NCI-H460 (cell line): ENCODE measurements at places on chromosomes 1 and 21.

DNA sequence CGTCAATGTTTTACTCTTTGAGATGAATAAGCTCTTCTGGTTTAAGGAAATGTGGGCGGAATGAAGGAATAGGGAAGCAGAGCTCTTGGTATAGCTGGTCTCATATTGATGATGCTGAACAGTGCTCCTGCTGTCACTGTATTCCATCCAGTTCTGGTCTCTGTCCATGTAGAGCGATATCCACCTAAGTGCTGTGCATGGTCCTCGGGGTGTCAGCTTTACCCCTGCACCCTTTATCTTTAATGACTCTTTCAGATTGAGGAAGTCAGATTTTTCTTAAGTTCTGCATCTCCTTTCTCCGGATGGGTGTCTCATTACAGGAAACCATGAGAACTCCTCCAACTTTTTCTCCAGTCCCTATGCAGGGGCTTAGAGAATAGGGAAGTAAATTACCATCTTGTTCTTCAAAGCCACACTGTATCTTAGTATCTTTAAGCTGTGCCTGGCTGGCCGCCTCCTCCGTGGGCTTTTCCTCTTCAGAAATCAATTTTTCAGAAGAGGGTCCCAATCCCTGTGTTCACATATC lies 52.9 kb downstream of the PDE4B start:
- no peak for DNase-seq

GRCh38 chr1:77513839-77514763 lies 168.4 kb downstream of the ZZZ3 start:
- no peak for DNase-seq

DNA sequence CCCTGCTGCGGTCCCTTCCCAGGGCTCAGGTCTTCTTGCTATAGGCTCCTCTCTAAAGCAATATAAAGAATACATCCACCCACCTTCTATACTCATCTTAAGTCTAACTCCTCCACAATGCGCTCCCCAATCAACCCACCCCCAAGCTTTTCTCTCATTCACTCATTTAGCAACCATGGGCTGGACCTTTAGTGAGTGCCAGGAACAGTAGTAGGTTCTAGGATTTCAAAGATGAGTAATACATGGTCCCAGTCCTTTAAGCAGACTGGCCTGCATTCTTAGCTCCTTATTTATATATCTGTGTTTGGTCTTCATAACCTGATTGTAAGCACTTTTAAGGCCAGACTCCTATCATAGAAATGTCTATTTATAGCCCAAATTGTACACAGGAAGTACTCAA lies 5.9 kb downstream of the CAMK1G start:
- no peak for DNase-seq

DNA sequence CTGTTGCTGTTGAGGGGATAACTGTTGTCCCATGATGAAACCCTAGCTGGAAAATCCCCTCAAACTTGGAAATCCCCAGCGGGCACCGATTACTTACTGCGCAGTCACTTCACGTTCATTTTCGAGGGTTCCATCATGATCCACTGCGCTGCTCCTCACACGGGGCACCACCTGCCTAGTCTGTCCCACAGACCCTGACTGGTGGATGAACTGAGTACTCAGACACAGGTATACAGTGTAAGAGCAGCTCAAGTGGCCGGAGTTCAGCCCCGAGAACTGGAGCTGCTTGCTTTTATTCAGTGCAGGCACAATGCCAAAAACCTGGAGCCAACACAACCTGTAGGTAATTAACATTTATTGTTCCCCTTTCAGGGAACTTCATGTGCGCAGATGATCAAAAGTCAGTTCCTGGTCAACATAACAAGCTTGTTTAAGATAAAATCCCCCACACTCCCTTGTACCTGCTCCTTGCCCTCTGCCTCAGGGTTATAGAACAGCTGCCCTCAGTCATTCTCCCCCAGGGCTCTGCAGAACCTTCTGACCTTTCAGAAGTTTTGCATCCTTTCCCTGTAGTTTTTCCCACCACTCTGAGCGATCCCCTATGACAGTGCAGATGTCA lies 46.5 kb upstream of the PRELP start:
- no peak for DNase-seq

GRCh38 chr1:241531195-241532161 lies 700 bp upstream of the KMO start:
- DNase-seq = peak; percentile 82

- DNase-seq = no peak
These were observed 263.1 kb downstream of the CAMTA1 start for GRCh38 chr1:7048395-7048794.

- no peak for DNase-seq
These were observed 14.6 kb downstream of the ARHGEF10L start for GRCh38 chr1:17553975-17554700.

DNA sequence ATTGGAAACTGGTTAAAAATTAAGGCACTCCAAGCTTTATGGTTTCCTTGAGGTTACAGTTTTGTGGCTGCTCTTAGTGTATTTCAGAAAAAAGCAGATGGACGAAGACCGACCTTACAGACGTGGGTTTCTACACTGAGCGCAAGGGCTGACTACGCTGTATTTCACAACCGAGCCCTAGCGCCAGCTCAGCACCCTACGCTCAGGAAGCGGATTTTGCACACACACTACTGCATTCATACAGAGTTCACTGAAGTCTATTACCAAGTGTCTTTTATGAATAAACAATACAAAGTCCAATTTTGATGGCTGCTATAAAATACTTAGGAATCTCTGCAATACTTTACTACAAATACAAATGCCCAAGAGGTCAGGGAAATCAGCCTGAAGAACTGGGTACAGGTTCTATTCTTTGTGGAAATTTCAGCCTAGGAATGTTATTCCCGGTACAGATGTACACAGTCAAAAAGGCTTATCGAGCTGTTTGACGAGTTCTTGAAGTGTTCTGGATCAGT lies 23.8 kb downstream of the PTTG1IP start:
- no peak for DNase-seq

DNA sequence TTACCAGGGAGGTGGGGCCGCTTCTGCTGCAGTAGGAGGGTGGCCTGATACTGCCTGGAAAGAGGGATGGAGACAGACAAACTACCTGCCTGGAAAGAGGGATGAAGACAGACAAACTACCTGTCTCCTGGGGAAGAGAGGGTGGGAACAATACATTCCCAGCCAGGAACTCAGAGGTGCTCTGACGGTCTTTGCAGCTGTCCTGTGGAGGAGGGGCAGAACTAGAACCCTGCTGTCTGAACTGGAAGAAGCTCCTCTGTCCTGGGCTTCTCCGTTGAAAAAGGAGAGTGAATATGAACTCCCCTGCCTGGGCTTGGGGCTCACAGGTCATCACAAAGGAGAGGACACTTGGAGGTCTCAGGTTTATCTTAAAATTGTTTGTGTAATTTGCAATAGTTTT lies 40.3 kb upstream of the ETV3 start:
- DNase-seq = no peak

DNA sequence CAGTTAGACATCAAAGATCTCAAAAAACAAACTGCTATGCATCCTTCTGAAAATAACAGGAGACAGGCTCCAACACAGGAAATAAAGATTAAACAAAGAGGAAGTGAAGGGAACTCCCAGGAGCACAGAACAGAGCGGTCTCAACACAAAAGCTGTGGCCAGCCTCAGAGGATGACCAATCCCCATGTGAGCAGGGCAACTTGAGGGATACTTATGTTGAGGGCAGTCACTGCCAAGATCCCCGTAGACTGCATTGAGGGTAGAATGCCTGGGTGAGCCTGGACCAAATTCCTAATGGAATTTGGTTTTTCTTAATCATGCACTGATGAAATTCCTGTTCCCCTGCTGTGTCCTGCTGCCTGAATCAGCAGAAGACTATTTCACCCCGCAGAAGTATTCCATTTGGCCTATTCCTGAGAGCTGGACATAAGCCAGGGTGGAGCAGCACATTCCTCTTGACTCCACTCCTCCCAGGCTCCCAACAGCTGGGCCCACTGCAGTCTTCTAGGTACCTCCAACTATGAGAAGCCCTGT lies 49.0 kb downstream of the JAK1 start:
- DNase-seq = peak; percentile 72

DNA sequence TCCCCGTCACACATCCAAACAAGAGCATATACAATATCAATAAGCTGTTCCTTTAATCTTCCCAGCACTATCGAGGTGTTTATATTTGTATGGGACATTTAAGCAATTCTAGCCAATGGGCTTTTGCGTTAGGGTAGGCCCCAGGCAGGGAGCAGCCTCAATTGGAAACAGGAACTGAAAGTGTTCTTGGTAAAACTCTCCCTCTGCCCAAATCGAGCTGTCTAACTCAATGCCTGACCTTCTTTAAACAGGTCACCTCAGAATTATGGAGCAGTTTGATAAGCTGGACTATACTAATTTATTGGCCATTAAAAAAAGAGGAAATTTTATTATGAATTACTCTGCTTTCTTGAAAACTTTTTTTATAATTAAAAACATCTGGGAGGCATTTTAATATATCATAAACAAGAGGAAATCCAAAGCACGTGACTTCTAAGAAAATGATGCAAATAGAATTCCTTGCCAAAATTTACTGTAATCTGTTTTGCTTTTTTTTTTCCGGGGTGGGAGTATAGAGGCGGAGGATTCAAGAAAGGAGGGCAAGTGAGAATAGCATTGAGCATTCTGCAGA lies 498.1 kb downstream of the LMO4 start:
- no peak for DNase-seq

DNA sequence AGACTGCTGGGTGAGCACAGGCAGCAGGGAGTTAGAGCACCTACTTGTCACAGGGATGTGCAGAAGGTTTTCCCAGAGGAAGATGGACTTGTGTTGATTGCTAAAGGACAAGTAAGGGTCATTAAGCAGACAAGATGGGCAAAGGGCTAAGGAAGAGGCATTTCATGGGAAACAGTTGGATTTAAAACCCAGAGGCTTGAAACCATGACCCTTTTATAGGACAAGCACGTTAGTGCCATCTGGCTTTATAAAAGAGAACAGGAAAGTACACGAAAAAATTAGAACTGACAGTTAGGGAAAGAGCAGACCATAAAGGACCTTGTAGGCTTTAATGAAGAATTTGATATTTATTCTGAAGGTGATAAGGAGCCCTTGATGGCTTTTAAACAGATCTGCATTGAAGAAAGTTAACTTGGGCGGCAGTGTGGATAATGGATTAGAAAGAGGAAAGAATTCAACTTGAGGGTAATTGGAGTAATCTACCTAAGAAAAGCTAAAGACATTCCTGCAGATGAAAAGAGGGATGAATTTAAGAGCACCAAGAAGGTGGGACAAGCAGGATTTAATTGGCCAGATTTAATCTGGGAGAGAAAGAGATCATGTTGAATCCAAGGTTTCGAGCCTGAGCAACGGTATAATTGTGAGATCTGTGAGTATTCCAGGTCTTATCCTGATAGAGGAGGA lies 68.6 kb downstream of the ZC3H11B start:
- no peak for DNase-seq

DNA sequence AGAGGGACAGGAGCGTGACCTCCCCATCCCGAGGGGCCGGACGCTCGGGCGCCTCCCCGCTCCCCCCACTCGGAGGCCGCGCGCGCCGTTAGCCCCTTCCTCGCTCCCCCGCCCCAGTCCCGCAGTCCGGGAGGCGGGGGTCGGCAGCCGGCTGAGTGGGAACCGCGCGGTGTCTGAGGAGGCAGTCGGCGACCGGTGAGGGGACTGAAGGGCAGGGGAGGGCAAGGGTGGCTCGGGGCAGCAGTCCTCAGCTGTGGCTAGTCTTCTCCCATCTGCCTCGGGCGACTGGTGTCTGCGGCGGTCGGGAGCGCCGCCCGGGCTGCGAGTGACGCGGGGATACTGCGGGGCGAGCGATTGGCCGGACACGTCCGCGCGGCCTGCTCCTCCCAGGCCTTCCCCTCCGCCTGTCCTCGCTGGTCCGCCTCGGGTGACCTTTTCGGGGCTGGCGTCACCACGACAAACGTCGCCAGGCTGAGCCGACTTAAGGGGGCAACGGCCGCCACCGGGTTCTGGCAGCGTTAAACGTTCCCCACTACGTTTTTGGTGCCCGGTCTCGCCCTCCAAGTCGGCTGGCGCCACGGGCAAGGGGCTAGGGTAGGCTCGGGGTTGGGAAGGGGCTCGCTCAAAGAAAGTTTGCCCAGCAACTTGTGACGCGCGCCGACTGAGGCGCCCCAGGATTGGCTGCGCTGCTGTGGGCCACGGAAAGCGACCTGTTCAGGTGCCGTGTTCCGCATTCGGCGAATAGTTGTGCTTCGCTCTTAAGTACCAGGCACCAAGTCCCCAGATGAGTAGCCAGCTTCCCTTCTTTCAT lies 538 bp downstream of the ZNF672 start:
- peak; percentile 88 for DNase-seq

- DNase-seq = no peak
These were observed 304.9 kb upstream of the DUSP10 start for GRCh38 chr1:222046684-222047263.

GRCh38 chr1:108041360-108042142 lies 76.6 kb upstream of the VAV3 start:
- DNase-seq = no peak

- DNase-seq = peak; percentile 24
These were observed 55.6 kb downstream of the CHIA start for GRCh38 chr1:111346089-111346885.

DNA sequence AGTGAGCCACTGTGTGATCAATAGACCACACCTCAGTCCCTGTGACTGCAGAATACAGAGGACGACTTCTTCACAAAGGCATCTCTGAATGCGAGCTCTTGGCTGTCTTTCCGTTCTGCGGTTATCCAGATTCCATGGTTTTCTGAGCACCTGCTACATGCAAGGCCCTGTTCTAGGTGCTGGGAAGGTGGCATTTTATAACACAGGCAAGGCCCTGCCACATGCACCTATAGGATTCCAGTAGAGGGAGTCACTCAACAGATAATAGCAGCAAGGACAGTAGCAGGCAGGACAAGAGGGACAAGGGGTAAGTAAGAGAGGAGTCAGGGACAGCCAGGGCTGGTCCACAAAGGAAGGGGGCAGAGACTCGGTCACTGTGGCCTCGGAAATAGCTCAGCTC lies 9.0 kb downstream of the URB1 start:
- no peak for DNase-seq

DNA sequence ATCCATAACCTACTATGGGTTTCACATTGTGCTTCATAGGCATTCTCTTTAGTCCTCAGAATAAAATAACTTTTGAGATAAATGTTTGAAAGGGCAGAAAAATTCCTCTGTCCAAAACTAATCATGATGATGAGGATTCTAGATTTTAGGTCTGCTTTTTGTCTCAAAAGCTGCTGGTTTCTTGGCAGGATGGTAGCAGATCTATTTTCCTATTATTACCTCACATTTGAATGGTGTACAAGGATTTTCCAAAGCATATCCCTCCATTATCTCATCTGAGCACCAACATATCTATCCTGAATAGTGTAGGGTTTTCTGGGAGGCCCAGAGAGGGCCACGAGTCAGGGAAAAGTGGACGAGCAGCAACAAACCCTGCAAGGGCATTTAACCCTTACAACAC lies 201.9 kb downstream of the PLPP3 start:
- DNase-seq = no peak

DNA sequence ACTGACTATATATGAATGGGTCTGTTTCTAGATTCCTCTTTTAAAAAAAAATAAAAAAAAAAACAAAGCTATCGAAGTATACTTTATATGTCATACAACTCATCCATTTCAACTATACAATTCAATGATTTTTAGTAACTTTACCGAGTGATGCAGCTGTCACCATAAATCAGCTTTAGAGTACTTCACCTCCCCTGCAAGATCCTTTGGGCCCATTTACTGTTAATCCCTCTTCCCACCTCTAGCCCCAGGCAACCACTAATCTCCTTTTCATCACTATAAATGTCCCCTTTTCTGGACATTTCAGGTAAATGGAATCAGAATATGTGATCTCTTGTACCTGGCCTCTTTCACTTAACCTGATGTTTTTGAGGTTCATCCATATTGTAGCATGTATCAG lies 133.9 kb downstream of the PEX14 start:
- DNase-seq = no peak
